ENCODE measurements at places on chromosomes 5 and 9.

DNA sequence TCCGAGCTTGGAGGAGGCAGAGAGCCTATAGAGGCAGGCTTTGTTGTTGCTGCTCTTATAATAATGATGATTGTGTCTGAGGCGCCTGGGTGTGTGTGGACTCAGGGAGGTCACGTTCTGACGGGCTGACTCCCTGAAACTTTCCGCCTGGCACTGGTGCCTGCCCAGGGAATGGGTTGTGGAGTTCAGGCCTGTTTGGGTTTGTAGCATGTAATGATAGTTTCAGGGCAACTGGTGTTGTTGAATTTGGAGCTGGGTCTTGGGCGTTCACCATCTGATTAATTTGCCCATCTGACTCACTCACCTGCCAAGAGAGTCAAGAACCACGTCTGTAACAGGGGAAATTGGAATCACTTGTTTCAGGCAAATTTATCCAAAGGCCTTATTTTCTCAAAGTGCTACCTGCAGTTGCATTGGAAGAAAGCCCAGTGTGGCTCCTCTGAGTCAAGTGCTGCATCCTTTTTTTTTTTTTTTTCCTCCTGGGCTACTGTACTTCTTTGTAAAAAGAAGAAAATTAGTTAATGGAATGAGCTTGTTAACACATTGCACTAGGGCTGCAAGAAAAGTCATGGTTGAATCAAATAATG is 386.5 kb downstream of the GADD45G start:
- DNase-seq = no peak

DNA sequence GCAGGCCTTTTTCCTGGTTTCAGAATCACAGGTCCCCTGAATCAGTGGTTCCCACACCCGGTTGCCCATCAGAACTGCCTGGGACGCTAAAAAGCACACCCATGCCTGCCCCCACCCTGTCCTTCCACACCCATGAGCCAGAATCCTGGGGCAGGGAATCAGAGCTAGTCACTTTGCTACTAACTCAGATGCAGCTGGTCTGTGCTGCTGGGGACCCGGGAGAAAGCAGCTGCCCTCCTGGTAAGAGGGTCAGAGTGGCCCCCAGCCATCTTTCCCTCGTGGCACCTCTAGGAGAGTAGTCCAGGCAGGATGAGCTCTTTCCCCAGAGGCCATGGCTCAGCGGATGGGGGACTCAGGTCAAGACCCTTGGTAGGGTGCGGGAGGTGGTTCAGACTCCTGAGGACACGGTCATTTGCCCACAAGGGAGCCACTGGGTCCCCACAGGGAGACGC is 11.3 kb upstream of the NUP214 start:
- no peak for DNase-seq

- DNase-seq = no peak
Observed at GRCh38 chr5:103910786-103911185, 348.2 kb upstream of the NUDT12 start.

GRCh38 chr9:37382982-37383357 is 39.5 kb upstream of the GRHPR start:
- DNase-seq = no peak

GRCh38 chr5:1788828-1789227 is 10.8 kb downstream of the MRPL36 start:
- DNase-seq = no peak

All from RKO (cell line).